ENCODE measurements at places on chromosomes 12 and 14.
A peak's percentile ranks its signal among the peaks of the same experiment; 100 is the strongest.

DNA sequence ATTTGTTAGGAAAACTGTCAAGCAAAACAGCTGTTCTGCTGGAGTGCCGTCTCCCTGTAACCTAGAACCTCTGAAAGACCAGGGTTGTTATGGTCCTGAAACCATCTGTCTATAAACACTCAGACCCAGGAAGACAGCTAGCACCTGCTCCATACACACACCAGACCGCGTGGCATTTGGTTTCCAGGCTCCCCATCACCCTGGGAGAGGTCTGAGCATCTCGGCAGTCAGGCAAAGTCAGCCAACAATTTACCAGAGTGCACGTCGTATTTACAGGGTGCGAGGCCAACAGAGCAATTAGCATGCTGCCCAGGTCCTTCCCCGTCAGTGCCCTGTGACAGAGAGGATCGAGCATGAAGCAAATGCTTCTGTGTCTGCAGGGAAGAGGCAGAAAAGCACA lies 272.5 kb downstream of the SLC15A4 start:
- DNase-seq: no peak

- DNase-seq: peak; percentile 62
Observed at GRCh38 chr14:58426670-58427280, 556 bp downstream of the TIMM9 start.

DNA sequence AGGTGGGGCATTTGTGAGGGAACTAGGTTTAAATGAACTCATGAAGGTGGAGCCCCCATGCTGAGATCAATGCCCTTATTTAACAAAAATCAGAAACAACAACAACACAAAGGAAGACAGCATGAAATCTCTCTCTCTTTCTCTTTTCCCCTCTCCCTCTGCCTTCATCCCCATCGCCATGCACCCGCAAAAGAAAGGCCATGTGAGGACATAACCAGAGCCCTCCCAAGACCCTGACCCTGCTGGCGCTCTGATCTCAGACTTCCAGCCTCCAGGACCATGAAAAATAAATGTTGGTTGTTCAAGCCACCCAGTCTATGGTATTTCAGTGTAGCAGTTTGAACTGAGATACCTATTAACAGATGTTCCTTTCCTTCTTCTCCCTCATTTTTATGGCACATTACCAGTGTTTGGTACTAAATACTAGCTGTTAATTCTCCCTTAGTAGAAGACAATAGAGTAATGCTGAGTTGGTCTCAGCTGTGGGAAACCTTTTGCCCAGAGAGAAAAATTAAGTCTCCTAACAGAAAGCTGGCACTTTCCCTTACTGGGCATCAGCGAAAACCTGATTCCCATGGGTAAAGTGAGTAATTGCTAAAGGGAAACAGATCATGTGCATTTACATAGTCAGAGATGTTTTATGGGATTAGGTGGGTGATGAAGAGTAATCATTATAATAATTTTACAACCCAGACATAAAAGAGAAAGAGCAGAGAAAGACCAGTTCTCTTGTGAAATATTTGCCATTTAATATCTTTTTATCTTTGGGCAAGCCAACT lies 264.0 kb upstream of the PLEKHG7 start:
- no peak for DNase-seq

GRCh38 chr12:97854477-97854876 lies 391.9 kb downstream of the RMST start:
- DNase-seq: no peak

GRCh38 chr14:102872020-102872419 lies 50.4 kb upstream of the AMN start:
- DNase-seq: no peak

- DNase-seq: no peak
Observed at GRCh38 chr12:77645966-77646598, 184.6 kb upstream of the NAV3 start.
